ENCODE measurements at places on chromosomes 2 and 18.

DNA sequence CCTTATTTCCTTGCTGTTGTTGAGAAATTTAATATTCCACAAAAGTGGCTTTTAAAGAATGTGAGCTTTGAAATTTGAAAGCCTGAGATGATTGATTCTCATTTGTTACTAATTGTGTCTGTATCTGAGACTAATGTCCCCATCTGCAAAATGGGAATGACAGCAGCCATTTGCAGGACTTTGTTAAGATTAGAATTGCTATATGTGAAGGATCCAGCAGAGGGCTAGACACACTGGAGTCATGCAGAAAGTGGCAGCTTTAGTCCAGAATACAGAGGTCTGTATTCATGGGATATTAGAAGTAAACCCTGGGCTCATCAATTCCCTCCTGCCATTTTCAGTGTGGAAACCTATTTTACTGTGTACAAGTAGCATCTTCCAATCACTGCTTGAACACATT lies 296.5 kb upstream of the GYPC start:
- DNase-seq = no peak

DNA sequence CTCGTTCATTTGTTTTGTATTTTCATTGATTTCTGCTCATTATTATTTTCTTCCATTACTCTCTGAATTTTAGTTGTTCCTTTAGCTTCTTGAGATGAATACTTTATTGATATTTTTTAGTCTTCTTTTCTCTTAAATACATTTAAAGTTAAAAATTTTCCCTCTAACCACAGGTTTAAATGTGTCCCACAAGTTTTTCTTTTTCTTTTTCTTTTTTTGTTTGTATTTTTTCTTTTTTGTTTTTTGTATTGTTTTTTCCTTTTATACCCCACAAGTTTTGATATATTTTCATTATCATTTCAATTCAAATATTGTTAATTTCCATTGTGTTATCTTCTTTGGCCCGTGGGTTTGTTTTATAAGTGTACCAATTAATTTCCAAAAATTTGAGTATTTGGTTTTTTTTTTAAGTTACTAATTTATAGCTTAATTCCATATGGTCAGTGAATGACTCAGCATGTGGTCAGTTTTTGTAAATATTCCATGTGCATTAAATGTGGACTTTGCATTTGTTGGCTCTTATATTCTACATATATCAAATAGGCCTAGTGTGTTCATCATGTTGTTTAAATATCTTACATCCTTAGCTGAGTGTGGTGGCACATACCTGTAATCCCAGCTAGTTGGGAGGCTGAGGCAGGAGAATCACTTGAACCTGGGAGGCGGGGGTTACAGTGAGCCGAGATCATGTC lies 16.2 kb downstream of the CENPO start:
- DNase-seq = peak; percentile 51

- no peak for DNase-seq
Measured at GRCh38 chr2:175371378-175371777, 189.9 kb upstream of the ATP5MC3 start.

GRCh38 chr2:154207288-154208047 lies 335.7 kb downstream of the GALNT13 start:
- DNase-seq = no peak

DNA sequence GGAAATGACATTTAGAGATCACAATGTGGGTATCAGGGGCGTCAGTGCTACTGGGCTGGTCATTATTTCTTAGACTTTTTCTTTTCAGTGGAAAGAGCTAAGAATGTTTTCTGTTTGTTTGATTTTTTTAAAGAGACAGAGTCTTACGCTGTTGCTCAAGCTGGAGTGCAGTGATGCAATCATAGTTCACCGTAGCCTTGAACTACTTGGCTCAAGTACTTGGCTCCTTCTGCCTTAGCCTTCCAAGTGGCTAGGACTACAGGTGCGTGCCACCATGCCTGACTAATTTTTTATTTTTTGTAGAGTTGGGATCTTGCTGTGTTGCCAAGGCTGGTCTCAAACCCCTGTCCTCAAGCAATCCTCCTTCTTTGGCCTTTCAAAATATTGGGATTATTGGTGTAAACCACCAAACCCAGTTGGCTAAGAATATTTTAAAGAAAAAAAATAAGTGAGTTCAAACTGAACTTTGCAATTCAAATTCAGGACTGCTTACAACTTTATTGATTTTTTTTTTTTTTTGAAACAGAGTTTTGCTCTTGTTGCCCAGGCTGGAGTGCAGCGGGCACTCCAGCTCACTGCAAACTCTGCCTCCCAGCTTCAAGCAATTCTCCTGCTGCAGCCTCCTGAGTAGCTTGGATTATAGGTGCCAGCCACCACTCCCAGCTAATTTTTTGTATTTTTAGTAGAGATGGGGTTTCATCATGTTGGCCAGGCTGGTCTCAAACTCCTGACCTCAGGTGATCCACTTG lies 154.2 kb downstream of the MIB1 start:
- DNase-seq = no peak

GRCh38 chr2:86301711-86302202 lies 35.7 kb downstream of the REEP1 start:
- DNase-seq = no peak

Data from HCEC 1CT (cell line).